Upper lobe of right lung (tissue), 1 donor: ENCODE measurements at places on chromosomes 6 and 20.

DNA sequence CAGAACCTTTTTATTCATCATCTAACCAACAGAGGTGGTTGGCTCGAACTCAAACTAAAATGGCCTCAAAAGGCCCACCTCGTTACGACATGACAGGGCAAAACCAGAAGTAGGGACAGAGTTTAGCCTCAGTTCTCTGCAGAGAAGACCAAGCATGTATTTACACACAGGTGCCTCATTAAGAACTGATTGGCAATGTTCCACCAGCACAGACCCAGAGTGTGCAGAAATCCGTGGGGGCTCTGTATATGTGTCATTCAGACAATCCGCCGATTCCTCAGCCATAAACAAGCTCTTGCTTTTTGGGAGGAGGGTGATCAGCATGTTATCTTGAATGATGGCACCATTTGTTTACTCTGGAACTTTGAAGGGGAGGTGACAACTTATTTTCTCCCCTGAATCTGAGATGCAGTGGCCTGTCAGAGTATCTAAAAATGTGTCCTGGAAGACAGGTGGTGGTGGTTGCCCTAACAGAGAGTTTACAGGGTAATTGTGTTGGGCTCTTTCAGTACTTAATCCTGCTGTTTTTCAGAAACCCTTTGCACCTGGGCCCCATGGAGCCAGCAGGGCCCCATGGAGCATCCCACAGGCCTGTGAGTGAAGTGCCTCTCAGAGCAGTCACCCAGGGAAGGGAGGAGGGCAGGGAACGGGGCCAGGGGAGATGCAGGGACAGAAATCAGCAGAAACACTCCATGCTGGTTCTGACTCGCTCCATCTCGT is 29.1 kb upstream of the C20orf203 start:
- DNase-seq = no peak

GRCh38 chr6:25998379-25998778 is 35.8 kb downstream of the TRIM38 start:
- DNase-seq = no peak

DNA sequence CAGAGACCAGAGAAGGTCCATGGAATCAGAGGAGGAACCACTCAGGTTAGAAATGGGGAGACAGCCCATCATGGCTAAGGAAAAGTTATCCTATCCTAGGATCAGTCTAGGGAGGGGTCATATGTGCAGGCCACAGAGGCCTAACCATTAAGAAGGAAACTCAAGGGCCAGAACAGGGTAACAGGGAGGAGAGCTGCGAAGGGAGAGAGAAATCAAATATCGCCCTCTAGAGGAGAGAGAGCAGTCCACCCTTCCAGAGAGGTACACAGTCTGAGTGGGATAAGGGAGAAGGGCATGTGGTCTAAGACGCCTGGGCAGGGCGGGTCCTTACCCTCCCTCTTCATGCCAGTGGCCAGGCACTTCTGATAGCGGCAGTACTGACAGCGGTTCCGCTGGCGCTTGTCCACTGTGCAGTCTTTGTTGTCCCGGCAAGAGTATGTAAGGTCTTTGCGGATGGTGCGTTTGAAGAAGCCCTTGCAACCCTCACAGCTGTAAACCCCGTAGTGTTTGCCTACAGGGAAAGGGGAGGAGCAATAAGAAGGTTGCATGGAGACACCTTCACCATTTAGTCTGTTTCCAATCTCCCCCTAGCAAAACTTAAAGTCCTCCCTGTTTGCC is 2.9 kb downstream of the RXRB start:
- DNase-seq = peak; percentile 77

GRCh38 chr20:49207076-49207475 is 12.1 kb upstream of the DDX27 start:
- no peak for DNase-seq

GRCh38 chr20:3930265-3931206 is 41.3 kb downstream of the PANK2 start:
- no peak for DNase-seq

- no peak for DNase-seq
Observed at GRCh38 chr20:39533858-39534257, 571.7 kb downstream of the DHX35 start.

DNA sequence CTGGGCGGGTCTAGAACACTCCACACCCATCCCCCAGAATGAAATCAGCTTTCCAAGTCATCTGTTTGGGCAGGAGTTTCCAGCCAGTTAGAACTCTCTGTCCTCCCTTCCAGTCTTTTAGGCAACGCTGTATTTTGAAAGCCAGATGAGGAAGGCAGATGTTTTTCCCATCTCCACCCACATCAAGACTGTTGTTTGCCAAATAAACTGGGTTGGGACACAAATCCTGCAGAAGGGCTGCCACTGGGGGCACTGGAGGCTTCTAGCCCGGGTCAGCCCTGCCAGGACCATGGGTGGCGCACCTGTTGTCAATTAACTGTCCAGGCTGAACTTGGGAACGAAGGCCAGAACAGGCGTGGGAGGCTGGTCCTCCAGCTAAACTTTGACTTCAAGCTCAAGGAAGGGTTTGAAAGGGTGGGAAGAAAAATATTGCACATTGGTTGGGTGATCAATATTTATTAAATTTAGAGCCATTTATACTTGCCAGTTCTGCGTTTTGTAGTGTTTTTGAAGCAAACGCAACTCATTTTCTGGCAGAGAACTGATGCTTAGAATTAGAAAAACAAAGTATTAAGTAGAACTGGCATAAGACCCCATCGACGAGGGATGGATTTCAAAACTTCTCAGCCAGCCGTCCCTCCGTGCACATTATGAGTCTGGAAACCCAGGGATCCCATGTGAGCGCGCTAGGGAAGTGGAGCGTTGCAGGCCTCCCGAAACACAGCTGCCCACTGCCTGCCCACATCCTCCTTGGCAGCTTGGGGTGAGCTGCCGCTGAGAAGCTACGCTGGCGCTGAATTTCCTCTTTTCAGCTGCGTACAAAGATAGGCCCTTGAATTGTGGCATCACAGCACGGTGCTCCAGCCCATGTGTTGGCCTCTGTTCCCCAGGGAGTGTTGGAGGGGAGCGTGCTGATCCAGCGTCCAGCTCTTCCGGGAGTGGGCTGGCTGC is 297.4 kb downstream of the QKI start:
- peak; percentile 87 for DNase-seq

DNA sequence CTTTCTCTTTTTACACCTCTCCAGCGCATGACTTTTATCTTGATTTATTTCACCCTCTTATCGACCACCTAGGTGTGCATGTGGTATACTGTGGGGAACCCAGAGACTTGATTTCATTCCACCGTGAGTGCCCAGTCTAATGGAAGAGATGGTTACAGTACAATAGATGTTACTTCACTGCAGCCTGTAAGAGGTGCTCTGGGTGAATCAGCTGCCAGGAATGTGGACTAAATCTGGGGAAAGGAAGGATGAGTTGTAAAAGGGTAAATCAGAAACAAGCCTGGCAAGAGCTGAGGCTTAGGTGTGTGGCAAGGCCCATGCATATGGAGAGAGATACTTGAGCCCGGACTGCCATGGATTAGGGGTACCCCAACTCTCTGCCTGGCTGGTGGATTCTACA is 7.4 kb downstream of the STK35 start:
- DNase-seq = no peak

GRCh38 chr20:32252189-32252588 is 25.3 kb upstream of the KIF3B start:
- DNase-seq = no peak

- no peak for DNase-seq
Observed at GRCh38 chr6:67221226-67221625, 1413.9 kb upstream of the ADGRB3 start.

DNA sequence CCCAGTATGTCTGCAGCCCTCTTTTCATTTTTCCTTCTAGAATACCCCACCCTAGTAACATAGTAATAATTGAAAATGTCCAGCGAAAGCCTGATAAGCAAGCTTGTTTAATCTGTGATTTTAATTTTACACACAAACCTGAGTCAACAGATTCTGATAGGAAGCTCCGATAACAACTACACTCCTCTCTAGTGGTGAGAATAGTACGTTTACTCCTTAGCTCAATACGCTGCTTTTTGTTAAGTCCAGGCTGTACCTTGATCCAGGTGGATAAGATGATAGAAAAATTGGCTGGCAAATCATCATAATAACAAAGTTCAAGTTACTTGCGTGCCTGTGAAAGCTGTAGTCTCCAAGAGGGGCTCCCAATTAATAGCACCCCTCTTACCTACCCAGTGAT is 25.5 kb upstream of the DCBLD1 start:
- DNase-seq = no peak

- DNase-seq = no peak
Observed at GRCh38 chr6:79048611-79049010, 29.4 kb downstream of the PHIP start.

- no peak for DNase-seq
Observed at GRCh38 chr6:159097256-159097655, 52.5 kb upstream of the TAGAP start.

DNA sequence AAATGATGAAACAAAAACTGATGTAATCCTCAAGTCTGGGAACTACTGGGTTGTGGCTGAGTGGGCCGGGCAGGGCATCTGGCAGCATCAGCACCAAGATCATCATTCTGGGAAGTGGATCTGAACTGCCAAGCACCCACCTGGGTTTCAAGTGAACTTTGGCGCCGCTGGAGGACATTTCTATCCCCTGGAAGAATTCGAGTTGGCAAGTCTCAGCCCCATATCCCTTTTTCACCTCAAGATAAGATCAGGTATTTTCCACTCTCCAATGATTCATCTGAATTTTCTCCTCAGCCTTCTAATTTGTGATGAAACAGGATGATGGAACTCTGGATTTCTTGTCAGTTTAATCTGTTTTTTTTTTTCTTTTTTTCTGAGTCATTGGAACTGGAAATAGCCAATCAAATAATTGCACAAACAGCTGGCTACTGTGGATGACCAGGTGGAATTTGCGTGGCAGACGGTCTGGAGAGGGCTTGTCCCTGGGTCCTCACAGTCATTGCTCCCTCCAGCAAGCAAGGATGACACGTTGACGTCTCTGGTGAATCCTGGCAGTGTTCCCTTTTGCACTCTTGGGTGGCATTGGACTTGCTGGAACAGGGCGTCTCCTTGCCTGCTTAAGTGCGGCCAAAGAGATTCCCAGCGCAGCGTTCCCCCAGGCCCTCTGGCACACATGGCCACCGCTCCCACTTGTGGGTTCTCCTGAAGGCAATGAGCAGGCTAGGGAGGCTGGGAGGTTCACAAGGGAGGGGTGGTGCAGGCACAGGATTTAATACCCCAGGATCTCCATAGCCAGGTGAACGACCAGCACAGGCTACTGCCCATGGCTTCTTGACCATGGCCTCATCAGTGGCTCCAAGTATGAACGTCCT is 80.4 kb downstream of the DHX35 start:
- no peak for DNase-seq

GRCh38 chr6:45366534-45366933 is 11.2 kb downstream of the SUPT3H start:
- no peak for DNase-seq

- DNase-seq = no peak
Observed at GRCh38 chr20:12019715-12020114, 102.0 kb downstream of the BTBD3 start.

- DNase-seq = no peak
Observed at GRCh38 chr6:132143258-132143657, 192.1 kb upstream of the CCN2 start.

GRCh38 chr6:92756912-92757311 is 662.4 kb downstream of the EPHA7 start:
- no peak for DNase-seq

DNA sequence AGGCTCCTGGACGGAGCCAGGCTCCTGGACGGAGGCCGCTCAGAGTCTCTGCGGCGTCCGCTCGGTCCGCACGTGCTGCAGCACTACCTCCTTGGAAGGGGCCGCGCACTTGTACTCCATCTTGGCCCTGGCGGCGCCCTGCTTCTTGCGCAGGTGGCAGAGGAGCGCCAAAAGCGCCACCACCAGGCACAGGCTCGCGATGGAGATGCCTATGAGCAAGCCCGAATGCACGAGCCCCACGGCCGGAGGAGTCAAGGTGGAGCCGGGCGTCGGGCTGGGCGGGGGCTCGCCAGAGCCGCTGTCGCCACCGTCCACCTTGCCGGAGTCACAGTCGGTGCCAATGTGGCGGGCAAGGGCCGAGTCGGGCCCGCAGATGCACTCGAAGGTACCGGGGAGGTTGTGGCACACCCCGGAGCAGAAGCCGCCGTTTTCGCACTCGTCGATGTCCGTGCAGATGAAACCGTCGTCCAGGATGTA is 1.7 kb downstream of the THBD start:
- DNase-seq = peak; percentile 78

GRCh38 chr6:112302142-112302705 is 44.9 kb upstream of the RFPL4B start:
- DNase-seq = no peak

DNA sequence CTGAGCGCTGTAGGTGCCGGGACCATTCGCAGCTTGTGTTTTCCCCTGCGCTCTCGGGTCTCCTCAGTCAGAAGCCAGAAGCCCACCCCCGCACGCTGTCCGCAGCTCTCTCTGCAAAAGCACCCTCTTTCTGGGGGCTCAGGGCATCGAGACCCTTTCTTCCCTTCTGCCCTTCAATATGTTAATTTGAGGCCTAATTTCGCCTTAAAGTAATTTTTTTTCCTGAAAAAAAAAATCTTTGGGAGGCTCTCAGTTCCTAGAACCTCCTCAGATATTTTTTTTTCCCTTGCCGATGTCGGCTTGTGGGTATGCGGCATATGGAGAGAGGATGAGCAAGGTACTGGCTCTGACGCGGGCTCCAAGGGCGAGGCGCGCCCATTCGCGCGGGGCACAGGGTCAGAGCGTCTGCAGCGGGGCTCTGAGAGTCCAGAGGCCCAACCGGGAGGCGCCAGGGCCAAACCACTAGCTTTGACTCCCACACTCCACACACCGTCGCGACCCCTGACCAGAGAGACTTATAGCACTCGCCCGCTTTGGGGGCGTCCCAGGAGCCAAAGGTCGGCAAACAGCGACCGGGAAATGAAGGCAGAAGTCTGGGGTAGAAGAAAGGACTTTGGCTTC is 893 bp downstream of the PRDM13 start:
- no peak for DNase-seq

- DNase-seq = no peak
Observed at GRCh38 chr6:151284012-151284411, 44.2 kb downstream of the AKAP12 start.

GRCh38 chr6:10073341-10073740 is 341.5 kb downstream of the TFAP2A start:
- DNase-seq = no peak

DNA sequence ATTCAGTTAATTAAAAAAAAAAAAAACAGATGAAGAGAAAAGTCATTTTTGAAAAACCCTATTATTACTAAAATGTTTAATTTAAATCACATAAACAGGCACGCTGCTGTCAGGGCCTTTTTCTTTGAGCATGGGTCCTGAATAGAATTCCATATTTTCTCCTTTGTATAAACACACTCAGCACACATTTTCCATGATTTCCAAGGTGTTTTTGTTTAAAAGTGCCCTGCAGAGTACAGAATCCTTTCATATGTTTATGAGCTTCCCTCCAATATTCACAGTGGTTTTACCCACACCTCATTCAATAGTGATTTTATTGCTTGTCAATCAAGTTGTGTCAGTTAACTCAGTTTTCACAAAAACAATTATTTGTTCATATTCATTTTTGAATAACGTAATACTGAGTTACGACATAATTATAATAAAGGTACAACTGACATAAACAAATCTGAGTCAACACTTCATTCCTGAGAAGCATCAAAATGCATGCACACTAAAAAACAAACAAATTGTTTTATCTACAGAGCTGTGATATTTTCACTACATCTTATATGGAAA is 15.2 kb downstream of the SLC35B3 start:
- DNase-seq = no peak
